ENCODE measurements at places on chromosomes 2 and 18. TPM values are rescaled to one million over a fixed set of nuclear protein-coding genes. Genes with fewer than 3 reads are reported as not detected.

Gene ACTG2
- 5.0 TPM for total RNA-seq

Gene ANO7
- 0.70 TPM for total RNA-seq

Gene TNFRSF11A
- 0.34 TPM for total RNA-seq

Gene ATP6V1B1
- 0.51 TPM for total RNA-seq

Gene CFAP210
- not detected for total RNA-seq

Gene SPDYA
- total RNA-seq, result not detected

Gene OTX1
- not detected for total RNA-seq

Gene IL36G
- total RNA-seq, result not detected

Gene DCC
- total RNA-seq, result under 0.01 TPM

Gene NPHP1
- 1.9 TPM for total RNA-seq

Gene TMSB10
- total RNA-seq, result 7,384 TPM

Gene COL4A3
- not detected for total RNA-seq

Gene CCDC150
- 0.09 TPM for total RNA-seq

Gene MAP3K19
- total RNA-seq, result not detected

Gene SKOR2
- total RNA-seq, result not detected

Gene HOXD9
- 0.09 TPM for total RNA-seq

Gene PPP1R1C
- total RNA-seq, result not detected
